NCI-H2171 treated with DMSO at 0.1 percent for 48 hours (cell line): ENCODE measurements at places on chromosomes 3 and 15.

DNA sequence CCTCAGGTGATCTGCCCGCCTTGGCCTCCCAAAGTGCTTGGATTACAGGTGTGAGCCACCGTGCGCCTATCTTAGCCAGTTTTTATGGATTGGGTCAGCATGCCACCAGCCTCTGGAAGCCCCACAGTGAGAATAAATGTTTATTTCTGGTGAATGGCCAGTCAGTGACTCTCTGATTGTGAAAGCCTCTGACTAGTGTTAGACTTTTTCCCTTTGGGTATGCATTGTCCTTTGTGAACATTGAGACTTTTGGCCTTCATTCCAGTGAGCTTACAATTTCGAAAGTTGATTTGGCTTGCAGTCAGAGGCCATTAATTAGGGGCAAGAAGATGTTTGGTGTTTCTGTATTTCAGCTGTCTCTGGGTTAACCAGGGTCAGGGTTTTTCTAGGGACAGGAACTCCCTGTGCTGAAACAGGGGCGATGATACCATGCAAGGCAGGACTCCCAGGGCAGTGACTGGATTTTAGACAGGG, 274.5 kb upstream of the C2CD4B start:
- DNase-seq: no peak

DNA sequence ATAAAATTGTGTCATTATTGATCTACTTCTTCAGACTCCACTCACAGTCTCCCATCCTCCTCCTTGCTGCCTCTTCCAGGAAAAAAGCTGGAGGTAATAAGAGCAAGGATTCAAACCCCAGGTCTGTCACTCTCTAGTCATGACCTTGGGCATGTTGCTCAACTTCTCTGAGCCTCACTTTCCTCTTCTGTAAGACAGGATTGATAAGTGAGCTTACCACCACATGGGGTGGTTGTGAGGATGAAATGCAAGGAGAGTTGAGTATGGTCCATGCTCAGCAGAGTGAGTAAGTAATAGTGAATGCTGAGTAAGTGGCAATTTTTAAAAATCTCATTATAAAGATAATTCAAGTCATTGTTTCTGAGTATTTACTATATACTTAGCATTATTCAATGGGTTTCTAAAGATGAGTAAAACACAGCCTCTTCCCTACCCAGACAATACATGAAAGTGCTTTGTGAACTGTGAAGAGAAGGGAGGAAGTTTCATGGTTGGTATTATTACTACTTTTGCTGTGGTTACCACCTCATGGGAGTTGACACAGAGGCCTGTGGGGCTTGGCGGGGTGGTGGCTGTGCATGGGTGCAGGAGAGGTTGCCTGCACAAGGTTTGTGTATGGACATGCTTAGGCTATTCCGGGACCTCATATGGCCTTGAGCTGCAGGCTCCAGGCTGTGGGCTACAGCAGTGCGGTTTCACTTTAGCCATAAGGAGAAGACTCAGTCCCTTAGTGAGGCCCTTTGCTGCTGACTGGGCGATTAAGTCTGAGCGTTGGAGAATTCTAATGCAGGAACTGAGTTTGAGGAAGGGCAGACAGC, 30.0 kb downstream of the SLC6A11 start:
- no peak for DNase-seq

GRCh38 chr3:14672588-14672987, 2.4 kb upstream of the C3orf20 start:
- DNase-seq: no peak

- no peak for DNase-seq
Measured at GRCh38 chr3:16337856-16338540, 73.0 kb downstream of the OXNAD1 start.

GRCh38 chr15:38758043-38758442, 193.4 kb upstream of the RASGRP1 start:
- DNase-seq: peak; percentile 85

GRCh38 chr3:150439657-150440056, 31.6 kb downstream of the TSC22D2 start:
- DNase-seq: no peak

DNA sequence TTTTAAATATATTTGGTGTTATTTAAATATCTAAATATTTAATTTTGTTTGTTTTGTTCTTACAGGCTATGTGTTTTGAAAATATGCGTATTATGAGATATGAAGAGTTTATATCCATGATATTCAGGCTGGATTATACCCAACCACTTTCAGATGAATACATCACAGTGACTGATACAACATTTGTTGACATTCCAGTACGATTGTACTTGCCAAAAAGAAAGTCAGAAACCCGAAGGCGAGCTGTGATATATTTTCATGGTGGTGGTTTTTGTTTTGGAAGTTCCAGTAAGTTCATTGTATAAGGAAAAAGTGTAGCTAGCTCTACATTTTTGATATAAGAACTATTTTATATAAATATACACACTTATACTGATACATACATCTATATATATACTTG, 6.9 kb downstream of the AADACL2 start:
- DNase-seq: no peak

DNA sequence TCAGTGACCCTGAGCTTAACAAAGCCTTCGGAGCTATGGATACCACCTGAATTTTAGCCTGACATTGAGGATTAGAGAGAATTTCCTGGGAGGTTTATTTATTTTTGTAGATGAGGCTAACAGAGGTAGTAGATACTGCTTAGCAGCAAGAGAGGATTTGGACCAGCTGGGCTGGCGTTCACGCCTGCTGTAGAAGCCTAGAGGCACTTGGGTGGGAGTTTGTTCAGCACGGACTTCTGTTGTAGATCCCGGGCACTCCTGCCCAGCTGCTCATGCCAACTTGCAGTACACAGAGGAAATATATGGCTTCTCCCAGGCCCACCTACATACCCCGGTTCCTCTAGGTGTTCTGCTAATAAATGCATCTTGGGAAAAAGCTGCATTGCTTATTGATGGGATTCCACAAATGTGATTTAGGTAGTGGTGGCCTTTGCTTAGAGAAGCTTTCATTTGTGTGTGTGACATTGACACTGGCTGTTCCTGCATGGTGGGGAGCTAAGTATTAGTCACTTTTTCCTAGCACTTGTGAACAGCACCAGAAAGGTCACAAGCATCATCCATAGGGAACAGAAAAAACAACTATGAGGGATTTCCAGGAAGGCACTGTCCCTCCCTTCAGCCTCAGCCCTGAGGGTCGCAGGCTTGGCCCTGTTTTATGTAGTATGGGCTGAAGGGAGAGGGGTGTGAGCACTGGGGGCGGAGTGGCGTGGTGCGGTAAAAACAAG, 324.8 kb upstream of the LRRFIP2 start:
- no peak for DNase-seq

DNA sequence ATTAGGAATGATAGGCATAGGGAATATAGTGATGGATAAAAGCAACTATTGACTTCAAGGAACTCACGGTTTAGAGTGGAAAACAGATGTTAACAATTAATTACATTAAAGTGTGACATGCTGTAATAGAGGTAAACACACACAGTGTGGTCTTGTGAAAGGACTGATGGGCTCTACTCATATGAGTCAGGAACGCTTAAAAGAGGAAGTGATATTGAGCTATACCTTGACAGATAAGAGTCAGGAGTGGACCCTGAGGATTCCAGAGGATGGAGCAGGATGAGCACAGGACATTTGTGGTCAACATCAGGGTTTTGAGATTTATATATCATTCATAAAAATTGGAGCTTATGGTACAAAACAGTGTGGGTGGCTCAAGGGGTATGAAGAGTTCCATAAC, 11.0 kb downstream of the EXOG start:
- no peak for DNase-seq

DNA sequence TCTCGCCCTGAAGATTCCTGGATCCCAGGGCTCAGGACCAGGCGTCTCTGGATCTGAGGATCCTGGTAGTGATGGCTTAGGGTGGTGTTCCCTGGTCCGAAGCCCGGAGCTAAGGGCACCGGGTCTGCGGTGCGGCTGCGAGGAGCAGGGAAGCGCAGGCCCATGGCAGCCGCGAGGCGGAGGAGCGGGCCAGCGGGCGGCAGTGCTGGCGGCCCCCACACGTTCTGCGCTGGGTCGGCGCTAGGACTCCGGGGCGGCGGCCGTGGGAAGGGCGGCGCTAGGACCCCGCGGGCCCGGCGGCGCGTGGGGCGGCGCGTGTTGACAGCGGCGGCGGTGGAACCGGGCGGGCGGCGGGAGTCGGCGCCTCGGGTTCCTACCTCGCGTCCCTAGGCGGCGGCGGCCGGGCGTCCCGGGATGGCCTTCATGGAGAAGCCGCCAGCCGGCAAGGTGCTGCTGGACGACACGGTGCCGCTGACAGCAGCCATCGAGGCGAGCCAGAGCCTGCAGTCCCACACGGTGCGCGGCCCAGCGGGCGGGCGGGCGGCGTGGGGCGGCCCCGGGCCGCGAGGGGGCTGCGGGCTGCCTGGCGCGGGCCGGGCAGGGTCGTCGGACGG, at the start of gene PXK:
Gene PXK, plus strand, starts transcription at position 318 of the 614 bp plus-strand sequence. Its CDS starts 97 bp downstream, at position 415.
- DNase-seq: peak; percentile 25

- no peak for DNase-seq
Measured at GRCh38 chr3:62638316-62638715, 236.9 kb downstream of the CADPS start.

DNA sequence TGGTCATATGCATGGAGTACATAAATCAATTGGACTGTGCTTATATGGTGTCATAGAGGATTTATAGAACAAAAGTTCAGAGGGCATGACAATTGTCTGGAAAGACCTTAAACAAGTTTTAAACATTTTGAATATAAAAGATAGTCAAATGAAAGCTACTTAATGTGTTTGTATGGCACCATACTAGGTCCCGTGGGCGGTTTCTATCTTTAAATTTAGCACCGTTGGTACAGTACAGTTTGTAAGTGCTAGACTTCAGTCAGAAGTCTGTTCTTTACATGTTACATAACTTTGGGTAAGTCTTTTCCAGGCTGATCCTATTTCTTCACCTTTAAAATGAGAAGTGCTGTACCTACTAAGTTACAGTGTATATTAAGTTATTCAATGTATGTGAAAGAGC, 373.4 kb upstream of the ARL6 start:
- no peak for DNase-seq

- no peak for DNase-seq
Measured at GRCh38 chr3:179868715-179869114, 168.0 kb downstream of the PEX5L start.

DNA sequence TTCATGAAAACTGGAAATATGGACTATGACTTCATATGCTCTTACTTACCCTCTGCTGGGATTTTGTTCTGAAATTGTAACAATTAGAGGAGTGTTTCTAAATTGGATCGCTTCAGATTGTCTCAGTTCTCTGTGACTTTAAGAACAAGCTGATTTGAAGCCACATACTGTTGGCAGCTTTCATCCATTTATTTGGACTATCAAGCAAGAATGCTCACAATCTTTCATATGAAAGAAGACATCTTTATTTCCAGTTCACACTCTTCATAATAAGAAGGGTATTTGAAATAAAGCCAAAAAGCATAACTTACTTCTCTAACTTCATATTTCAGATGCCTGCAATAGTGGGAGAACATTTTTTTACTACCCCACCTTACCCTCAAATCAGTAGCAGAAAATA, 491.6 kb upstream of the TPRG1 start:
- DNase-seq: no peak

DNA sequence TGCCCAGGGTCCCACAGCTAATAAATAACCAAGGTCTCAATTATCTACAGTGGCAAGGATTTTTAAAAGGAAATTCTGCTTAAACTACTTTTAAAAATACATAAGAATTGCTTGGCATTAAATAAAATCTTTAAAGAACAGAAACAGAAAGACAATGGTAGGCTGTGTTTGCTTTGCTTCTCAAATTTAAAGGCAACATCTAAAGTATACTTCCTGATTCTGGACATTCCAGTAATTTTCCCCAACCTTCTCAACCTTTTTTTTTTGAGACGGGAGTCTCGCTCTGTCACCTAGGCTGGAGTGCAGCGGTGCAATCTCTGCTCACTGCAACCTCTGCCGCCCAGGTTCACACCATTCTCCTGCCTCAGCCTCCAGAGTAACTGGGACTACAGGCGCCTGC, 5.3 kb downstream of the VPS13C start:
- DNase-seq: no peak

GRCh38 chr15:94238539-94239118, 7.3 kb downstream of the MCTP2 start:
- no peak for DNase-seq

DNA sequence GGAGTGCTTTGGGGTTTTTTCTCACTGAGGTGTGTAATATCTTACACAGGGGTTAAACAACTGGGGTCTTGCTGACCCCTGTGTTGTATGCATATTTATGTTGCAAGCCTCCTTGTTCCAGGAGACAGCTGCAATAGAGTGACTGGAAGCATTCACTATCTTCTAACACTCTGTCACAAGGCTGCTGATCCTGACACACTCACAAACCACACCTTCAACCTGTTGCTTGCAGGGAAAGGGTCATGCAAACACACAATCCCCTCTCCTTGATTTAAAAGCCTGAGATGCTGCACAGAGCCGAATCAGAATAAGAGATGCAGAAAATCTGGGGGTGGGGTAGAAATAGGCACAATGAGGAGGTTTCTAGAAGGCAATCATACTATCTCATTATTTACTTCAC, 197.3 kb downstream of the CADPS start:
- DNase-seq: no peak

DNA sequence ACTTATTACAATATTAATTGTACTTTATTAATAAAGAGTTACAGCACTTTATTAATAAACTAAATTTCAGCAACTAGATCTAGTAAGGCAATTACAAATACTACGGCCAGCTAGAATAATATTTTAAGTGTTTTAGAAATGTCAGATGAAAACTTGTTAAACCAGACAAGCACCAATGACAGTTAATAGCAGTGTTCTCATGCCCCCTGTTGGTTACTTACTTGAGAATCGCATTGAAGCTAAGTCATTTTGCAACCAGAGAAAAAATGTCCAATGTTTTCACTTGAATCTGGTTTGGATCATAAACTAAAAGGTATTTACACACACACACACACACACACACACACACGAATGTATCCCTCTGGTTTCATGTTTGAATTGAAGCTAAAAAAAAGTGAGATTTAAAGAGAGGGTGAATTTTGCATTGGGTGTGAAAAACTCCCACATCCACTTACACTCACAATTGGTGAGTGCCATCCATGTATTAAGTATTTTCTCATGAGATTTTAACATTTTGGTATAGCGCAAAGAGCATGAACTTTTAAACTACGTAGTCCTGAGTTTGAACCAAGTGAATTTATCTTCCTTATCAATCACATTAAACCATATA, 347.7 kb downstream of the ZBBX start:
- DNase-seq: peak; percentile 45
